B cell (primary cell): ENCODE measurements at places on chromosomes 7 and 10. TPM values are rescaled to one million over a fixed set of nuclear protein-coding genes. Genes with fewer than 3 reads are reported as not detected.

ZNF365 gene
- total RNA-seq, result 0.17 and 0.34 TPM in 2 replicates

TRIM73 gene
- 16.4 and 18.3 TPM in 2 replicates for total RNA-seq

DMBT1 gene
- not detected in 2 replicates for total RNA-seq

VWDE gene
- total RNA-seq, result not detected in 2 replicates

ACBD7 gene
- 0.54 and 1.3 TPM in 2 replicates for total RNA-seq

CACNB2 gene
- total RNA-seq, result not detected in 2 replicates

SLC26A5 gene
- not detected in 2 replicates for total RNA-seq

PRRT4 gene
- 0.20 TPM in 1 of 2 replicates, not detected in the other for total RNA-seq

CCDC186 gene
- total RNA-seq, result 31.5 and 33.8 TPM in 2 replicates

OPN1SW gene
- total RNA-seq, result not detected in 2 replicates

NUTM2B gene
- total RNA-seq, result 0.80 and 1.3 TPM in 2 replicates

AOAH gene
- 4.7 and 5.0 TPM in 2 replicates for total RNA-seq

ARHGAP12 gene
- 41.0 and 45.3 TPM in 2 replicates for total RNA-seq

PLA2G12B gene
- not detected in 2 replicates for total RNA-seq
